ENCODE measurements at places on chromosomes 16 and 17.
A peak's percentile ranks its signal among the peaks of the same experiment; 100 is the strongest.

DNA sequence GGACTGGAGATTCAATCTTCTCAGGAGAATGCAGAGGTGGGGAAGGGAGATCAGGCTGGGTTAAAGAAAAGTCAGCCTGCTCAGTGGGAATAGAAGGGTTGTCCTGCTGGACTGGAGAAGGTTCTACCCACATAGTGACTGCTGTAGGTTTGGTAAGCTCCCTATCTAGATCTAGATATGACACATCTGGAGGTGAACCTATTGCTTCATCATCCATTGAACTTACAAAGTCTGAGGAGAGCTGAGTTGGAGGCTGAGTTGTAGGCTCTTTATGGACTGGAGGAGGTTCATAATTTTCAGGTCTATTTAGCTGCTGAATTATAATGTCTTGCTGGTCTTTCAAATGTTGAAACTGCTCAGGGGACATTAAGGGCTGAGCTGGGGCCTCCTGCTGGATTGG, 46.0 kb upstream of the NF1 start:
- no peak for DNase-seq

DNA sequence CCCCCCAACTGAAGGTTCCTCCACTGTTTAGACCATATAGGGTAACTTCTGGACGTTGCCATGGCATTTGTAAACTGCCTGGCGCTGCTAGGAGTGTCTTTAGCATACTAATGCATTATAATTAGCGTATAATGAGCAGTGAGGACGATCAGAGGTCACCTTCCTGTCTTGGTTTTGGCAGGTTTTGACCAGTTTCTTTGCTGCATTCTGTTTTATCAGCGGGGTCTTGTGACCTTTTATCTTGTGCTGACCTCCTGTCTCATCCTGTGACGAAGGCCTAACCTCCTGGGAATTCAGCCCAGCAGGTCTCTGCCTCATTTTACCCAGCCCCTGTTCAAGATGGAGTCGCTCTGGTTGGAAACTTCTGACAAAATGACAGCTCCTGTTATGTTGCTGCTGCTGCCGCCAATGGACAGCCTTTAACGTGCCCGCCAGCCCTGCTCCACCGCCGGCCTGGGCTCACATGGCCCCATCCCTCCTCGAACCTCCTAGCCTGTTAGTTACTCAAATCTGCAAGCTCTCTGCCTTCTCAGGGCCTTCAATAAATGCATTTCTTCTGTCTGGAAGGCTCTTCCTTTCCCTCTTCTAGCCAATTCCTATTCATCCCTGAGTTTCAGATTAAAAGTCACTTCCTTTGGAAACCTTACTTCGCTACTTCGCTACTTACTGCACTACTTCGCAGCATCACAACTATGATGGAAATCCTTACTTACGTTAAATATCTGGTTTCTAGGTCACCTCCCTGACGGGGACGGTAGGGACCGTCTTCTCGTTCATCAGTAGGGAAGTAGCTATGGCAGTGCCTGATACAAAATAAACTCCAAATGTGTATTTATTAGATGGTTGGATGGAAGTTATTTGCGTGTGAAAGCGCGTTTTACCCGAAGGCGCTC, 640 bp upstream of the NAGLU start:
- peak; percentile 82 for DNase-seq

- DNase-seq, result no peak
These were observed 376 bp upstream of the STAC2 start for GRCh38 chr17:39225959-39226683.

DNA sequence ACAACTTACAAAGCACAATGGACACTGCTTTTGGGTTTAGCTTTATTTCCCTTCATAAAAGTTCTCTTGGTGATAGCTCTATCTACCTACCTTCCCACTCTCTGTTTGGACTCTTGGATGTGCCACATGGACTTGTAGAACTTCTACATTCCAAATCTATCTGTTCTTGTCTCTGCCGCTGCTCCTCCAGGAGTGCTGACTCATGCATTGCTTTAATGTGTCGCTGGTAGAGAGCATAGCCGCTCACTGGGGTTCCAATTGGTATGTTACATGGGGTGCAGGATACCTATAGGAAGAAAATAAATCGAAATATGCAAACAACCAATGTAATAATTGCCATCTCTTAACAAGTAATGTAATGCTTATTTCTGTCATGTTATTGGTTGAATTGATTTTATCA, 92.1 kb downstream of the TTC19 start:
- no peak for DNase-seq

DNA sequence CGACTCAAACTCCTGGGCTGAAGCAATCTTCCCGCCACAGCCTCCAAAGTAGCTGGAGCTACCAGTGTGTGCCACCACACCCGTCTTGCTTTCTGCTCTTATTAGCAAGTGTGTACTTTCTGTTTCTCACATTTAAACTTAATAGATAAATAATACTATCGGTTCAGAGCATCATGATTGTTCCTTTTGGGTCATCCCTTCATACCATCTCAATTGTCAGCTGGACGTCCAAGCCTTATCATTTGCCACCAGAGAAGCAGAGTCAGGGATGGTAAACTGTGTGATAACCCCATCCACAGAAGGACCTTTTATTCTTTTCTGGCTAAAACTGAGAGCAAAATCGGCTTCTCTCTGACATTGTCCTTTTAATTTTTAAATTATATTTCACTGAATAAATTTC, 279.8 kb upstream of the GOT2 start:
- DNase-seq, result no peak

- peak; percentile 50 for DNase-seq
These were observed 2.1 kb downstream of the PRKCA start for GRCh38 chr17:66304304-66305174.

GRCh38 chr17:16900288-16900882, 71.5 kb downstream of the TNFRSF13B start:
- no peak for DNase-seq

GRCh38 chr16:60788631-60789030, 1247.6 kb downstream of the CDH8 start:
- no peak for DNase-seq

- DNase-seq, result no peak
These were observed 114.2 kb upstream of the TMEM97 start for GRCh38 chr17:28204751-28205150.

- DNase-seq, result no peak
These were observed 6.2 kb downstream of the TMEM238L start for GRCh38 chr17:10797476-10798328.

GRCh38 chr16:1731073-1731472, 25.1 kb downstream of the MAPK8IP3 start:
- no peak for DNase-seq

GRCh38 chr17:29710891-29711418, 88.2 kb upstream of the CORO6 start:
- no peak for DNase-seq

DNA sequence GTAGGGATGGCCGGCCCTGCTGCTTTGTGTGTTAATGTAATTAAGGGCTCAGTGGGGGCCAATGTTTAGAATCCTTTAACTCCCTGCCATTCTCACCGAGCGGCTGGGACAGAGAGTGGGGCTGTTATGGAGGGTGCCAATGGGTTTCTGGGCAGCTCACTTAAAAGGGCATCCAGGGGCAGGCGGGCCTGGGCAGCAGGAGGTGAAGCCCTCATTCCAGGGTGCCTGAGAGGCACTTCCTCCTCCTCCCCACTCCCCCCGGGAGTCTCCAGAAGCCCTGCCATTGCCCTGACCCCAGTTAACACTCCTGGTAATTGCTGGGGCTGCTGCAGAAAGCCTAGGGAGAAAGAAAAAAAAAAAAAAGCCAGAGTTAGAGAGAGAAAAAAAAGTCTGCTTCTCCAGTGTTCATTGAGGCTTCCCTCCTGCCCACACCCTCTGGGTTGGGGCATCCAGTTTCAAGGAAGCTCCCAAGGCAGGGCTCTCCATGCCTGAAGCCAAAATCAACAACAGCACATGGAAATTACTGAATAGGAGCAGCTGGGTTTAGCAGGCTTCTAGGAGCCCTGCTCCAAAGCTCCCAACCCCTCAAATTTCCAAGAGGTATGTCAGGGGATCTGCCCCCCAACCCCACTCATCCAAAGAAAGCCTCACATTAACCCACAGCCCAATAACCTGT, 28.0 kb downstream of the CUEDC1 start:
- DNase-seq, result no peak

DNA sequence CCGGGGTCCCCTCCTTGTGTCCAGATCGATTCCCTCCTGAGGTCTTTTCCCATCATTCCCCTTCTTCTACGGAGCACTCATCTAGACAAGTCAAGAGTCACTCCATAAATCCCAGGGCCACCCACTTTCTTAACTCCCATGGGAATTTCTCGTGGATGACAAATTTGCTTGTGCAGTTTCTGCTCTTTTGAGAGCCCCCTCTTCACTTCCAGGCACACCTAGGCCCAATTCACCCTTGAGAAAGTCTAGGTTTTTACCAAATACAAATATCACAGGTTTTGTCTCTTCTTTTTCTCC, 522 bp upstream of the POLDIP2 start:
- no peak for DNase-seq

DNA sequence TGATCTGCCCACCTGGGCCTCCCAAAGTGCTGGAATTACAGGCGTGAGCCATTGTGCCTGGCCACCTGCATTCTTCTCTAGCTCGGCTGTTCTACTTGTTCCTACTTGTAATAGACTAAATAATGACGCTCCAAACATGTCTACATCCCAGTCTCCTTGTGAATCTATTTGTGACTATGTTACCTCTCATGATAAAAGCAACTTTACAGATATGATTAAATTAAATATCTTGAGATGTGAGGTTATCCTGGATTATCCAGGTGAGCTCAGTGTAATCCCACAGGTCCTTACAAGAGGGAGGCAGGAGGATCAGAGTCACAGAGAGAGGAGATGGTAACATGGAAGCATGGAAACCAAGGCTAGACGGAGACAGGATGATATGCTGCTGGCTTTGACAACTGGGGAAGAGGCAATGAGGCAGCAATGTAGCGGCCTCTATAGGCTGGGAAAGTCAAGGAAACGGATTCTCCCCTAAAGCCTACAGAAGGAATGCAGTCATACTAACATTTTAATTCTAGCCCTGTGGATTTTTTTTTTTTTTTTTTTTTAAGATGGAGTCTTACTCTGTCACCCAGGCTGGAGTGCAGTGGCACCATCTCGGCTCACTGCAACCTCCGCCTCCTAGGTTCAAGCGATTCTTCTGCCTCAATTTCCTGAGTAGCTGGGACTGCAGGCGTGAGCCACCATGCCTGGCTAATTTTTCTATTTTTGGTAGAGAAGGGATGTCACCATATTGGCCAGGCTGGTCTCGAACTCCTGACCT, 5.0 kb upstream of the LASP1 start:
- DNase-seq, result peak; percentile 56

GRCh38 chr17:29686993-29687590, 64.4 kb upstream of the CORO6 start:
- DNase-seq, result no peak

- no peak for DNase-seq
These were observed 5.7 kb upstream of the HOXB2 start for GRCh38 chr17:48550502-48551213.

GRCh38 chr16:81873843-81874752, 95.0 kb downstream of the PLCG2 start:
- DNase-seq, result peak; percentile 70

DNA sequence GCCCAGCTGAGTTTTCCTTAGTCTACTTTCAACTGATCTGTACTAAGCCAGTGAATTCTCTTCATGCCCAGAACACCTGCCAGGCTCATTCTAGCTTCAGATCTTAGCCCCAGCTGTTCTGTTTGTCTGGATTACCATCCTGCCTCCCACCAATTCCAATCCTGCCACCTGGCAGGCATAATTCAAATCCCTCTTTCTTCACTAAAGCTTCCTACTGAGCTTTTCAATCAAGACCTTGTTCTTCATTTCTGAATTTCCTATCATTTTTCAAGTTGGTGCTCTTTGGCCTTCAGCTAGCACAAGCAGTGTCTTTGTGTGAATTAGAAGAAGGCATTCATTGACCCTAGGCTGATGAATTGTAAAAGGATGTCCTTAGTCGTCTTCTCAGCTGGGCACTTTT, 357.6 kb downstream of the UTP18 start:
- no peak for DNase-seq

GRCh38 chr16:3182608-3183444, 5.2 kb upstream of the OR1F1 start:
- no peak for DNase-seq

GRCh38 chr16:70570967-70571570, 47.5 kb downstream of the SF3B3 start:
- DNase-seq, result no peak

DNA sequence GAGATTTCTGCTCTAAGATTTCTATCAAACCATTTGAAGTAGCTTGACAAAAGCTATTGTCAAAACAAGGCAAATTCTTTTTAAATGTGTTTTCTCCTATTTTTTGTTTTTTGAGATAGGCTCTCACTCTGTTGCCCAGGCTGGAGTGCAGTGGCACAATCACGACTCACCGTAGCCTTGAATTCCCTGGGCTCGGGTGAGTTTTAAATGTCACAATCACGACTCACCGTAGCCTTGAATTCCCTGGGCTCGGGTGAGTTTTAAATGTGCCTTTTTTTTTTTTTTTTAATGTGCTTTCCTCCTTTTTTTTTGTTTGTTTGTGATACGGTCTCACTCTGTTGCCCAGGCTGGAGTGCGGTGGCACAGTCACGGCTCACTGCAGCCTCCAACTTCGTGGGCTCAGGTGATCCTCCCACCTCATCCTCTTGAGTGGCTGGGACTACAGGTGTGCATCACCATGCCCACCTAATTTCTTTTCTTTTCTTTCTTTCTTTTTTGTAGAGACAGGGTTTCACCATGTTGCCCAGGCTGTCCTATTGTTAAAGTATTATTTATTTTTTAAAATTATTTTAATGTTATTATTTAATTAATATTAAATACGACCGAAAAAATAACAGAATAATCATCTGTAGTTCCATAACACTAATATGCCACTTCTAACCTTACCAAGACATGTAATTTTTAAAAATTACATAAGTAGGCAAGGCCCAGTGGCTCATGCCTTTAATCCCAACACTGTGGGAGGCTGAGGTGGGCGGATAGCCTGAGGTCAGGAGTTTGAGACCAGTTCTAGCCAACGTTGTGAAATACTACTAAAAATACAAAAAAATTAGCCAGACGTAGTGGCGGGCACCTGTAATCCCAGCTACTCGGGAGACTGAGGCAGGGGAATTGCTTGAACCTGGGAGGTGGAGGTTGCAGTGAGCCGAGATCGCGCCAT, 69.7 kb upstream of the FA2H start:
- no peak for DNase-seq

- no peak for DNase-seq
These were observed 31.4 kb downstream of the SMG6 start for GRCh38 chr17:2271985-2272702.

DNA sequence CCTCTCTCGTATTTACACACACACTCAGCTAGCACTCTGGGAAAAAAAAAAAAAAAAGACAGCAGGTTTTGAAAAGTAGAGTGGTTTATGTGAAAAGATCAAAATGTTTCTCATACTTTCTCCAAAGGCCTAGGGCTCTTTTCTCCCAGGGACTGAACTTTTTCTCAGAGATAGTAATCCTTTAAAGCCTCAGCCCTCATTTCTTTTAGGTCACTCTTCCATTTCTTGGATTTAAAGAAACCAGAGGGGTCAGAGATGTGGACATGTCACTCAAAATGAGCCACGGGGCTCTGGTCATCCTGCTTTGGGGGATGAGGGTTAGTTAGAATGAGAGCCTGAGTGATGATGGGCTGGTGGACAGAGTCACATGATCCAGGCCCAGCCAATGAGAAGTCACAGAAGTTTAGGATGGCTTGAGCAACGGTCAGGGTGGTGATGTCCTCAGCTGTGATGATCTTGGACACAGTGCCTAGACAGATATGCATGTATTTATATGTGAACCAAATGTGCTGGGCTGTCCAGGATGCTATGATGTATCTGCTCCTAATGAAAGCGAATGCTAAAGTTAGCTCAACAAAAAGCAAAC, 33.7 kb upstream of the AXIN2 start:
- no peak for DNase-seq
